ENCODE measurements at places on chromosomes 2 and 18. TPM values are rescaled to one million over a fixed set of nuclear protein-coding genes. Genes with fewer than 3 reads are reported as not detected.

GRCh38 chr2:55916473-55917049, 7.0 kb downstream of the EFEMP1 start:
- peaks cover 8% of the 10 kb centered on the region for H3K4me1 ChIP-seq
- DNase-seq = peak; percentile 93
- H3K36me3 ChIP-seq = peaks cover 30% of the 10 kb centered on the region
- peak overlapping the region; percentile 89 for H3K27ac ChIP-seq

Gene RAB17
- not detected for total RNA-seq

DNA sequence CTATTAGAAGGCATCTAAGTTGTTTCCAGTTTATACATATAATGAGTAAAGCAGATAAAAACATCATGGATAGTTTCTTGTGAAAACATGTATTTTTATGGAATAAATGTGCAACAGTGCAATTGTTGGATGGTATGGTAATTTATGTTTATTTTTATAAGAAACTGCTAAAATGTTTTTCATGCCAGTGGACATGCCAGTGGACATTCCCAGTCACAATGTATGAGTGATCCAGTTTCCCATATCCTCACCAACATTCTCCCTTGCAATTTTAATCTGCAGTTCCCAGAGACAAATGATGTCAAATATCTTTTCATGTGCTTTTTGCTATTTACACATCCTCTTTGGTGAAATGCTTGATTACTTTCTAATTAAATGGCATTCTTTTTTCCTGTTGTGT, 818.6 kb downstream of the SUCLG1 start:
- DNase-seq = no peak
- no peak overlapping the region for H3K27ac ChIP-seq
- H3K27me3 ChIP-seq = no peaks in the 10 kb centered on the region
- H3K36me3 ChIP-seq = no peaks in the 10 kb centered on the region
- no peaks in the 10 kb centered on the region for H3K4me1 ChIP-seq

DNA sequence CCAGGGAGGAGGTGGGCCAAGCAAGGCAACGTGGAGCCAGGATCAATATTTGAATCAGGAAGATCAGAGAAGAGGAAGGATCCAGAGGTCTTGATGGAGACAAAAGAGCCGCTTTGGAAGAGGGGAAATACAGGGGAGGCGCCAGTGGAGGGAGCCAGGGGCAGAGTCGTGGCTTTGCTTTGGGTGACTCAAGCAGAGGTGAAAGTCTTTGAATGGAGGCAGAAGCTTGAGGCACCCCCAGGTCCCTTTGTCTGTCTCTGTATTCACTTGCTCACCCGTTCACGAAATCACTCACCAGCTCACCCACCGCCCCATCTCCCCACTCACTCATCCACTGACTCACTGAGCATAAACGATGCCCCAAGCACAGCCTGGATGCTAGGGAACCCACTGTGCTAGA, 134.1 kb downstream of the ACOXL start:
- no peaks in the 10 kb centered on the region for H3K4me1 ChIP-seq
- H3K36me3 ChIP-seq = no peaks in the 10 kb centered on the region
- H3K27ac ChIP-seq = no peak overlapping the region
- DNase-seq = no peak
- H3K4me3 ChIP-seq = no peak overlapping the region
- peaks cover 15% of the 10 kb centered on the region for H3K27me3 ChIP-seq

GRCh38 chr18:50113726-50114125, 81.2 kb downstream of the MYO5B start:
- no peaks in the 10 kb centered on the region for H3K27me3 ChIP-seq
- DNase-seq = no peak
- no peaks in the 10 kb centered on the region for H3K36me3 ChIP-seq
- H3K4me1 ChIP-seq = no peaks in the 10 kb centered on the region
- H3K27ac ChIP-seq = no peak overlapping the region
- H3K4me3 ChIP-seq = no peak overlapping the region

Gene CSRNP3
- total RNA-seq = 0.72 TPM

DNA sequence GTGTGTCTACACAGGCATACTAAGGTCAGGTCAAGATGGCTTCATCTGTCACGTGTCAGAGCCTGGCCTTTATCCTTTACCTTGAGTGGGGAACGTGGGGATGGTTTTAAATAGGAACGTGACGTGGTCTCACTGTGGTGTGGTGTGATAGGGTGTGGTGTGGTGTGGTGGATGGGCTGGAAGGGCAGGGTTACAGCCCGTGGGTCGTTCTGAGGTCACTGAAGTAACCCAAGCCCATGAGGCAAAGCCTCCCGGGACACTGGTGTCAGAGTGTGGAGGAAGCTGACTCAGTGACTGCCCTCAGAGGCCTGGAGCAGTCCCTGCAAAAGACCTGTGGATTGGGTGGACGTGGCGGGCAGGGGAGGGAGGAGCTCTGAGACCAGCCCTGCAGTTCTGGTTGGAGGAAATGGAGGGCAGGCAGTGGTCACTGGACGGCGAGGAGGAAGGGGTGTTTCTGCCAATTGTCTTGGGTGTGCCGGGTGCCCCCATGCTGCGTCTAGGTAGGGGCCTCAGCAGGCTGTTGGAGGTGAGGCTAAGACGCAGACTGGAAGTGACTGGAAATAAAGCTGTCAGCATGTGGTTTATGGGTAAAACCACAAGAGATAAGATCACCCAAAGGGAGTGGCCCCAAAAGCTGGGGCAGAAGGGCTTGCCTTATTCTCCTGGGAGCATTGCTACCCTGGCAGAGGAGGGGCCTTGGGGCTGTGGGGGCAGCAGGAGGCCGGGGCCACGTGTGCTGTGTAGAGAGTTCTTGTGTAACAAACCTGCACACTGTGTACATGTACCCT, 84.8 kb downstream of the SH3RF3 start:
- H3K36me3 ChIP-seq = no peaks in the 10 kb centered on the region
- no peak overlapping the region for H3K27ac ChIP-seq
- peaks cover 42% of the 10 kb centered on the region for H3K4me1 ChIP-seq
- H3K4me3 ChIP-seq = no peak overlapping the region
- no peaks in the 10 kb centered on the region for H3K27me3 ChIP-seq

- H3K36me3 ChIP-seq = 0 out of 2 replicates have a peak, but pooled peaks cover 3% of the 10 kb centered on the region
- H3K4me3 ChIP-seq = no peak overlapping the region
- H3K4me1 ChIP-seq = no peaks in the 10 kb centered on the region
- no peak overlapping the region for H3K27ac ChIP-seq
- no peak for DNase-seq
Measured at GRCh38 chr2:190515687-190516086, 18.8 kb downstream of the NEMP2 start.

Gene GPR35
- 0.28 TPM for total RNA-seq

Gene RNF152
- 18.9 TPM for total RNA-seq

Gene CYS1
- under 0.01 TPM for total RNA-seq

DNA sequence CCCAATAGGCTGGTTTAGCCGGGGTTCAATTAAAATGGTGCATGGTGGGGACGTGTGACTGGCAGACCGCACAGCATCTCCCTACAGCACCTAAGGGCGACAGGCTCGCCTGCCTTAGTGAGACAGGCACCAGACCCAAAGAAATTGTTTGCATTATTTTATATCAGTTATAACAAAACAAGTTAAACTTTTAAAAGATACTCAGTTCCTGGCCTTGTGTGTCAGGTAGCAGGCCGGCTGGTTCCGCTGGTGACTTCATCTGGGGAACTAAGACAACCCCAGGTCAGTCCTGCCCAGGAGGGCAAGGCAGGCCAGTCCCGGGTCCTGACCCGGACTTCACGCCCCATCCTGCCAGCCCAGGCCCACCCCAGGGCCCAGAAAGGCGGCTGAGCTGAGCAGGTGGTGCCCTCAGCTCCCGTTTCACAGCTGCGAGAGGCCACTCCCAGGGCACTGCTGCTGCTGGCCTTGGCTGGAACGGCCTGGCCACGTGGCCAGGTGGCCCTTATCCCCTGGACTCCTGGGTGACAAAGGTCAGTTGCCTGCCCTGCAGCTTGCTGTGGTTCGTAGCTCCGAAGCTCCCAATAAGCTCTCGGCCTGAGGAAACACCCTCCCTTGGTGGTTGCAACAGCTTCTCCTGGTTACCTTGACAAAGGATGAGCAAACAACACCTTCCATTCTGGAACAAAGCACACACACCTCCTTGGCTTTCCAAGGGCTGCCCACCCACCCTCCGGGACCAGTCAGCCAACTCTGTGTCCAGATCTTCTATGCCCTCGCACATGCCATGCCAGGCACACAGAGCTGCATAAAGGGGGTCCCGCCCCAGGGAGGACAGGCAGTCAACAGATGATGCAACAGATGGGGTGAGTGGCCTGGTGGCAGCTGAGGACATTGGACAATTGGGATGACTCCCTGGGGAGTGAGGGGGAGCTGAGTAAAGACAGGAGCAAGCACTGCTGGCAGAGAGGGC, 11.3 kb upstream of the AGXT start:
- no peaks in the 10 kb centered on the region for H3K4me1 ChIP-seq
- no peak overlapping the region for H3K27ac ChIP-seq
- H3K27me3 ChIP-seq = peaks cover 32% of the 10 kb centered on the region
- H3K4me3 ChIP-seq = no peak overlapping the region

GRCh38 chr2:148658807-148659722, 14.5 kb downstream of the EPC2 start:
- H3K4me1 ChIP-seq = peaks cover 8% of the 10 kb centered on the region
- H3K27me3 ChIP-seq = no peaks in the 10 kb centered on the region
- H3K36me3 ChIP-seq = no peaks in the 10 kb centered on the region

GRCh38 chr2:234592541-234592940, 95.7 kb upstream of the ARL4C start:
- H3K36me3 ChIP-seq = no peaks in the 10 kb centered on the region
- H3K27me3 ChIP-seq = no peaks in the 10 kb centered on the region
- no peak overlapping the region for H3K27ac ChIP-seq
- no peak overlapping the region for H3K4me3 ChIP-seq
- no peak for DNase-seq

- peaks cover 3% of the 10 kb centered on the region for H3K4me1 ChIP-seq
- H3K27me3 ChIP-seq = peaks cover 14% of the 10 kb centered on the region
- H3K4me3 ChIP-seq = peak overlapping the region; percentile 50
Measured at GRCh38 chr2:20013126-20013849, 820 bp upstream of the MATN3 start.

DNA sequence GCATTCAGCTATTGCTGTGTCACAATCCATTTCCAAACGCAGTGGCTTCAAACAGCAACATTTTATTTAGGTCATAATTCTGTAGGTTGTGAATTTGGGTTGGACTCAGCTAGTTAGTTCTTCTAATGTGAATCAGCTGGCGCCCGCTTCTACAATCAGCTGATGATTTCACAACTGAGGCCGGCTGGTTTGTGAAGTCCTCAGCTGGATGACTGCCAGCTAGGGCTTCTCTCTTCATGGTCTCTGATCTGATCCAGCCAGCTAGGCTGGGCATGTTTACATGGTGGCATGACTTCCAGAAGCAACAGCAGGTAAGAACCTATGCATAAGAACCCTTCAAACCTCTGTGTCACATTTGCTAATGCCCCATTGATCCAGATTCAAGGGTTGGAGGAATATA, 172.0 kb downstream of the SLC4A10 start:
- H3K27ac ChIP-seq = no peak overlapping the region
- no peaks in the 10 kb centered on the region for H3K36me3 ChIP-seq

GRCh38 chr2:156437272-156437930, 1.2 kb downstream of the GPD2 start:
- H3K4me1 ChIP-seq = peaks cover 16% of the 10 kb centered on the region
- peak overlapping the region; percentile 7 for H3K4me3 ChIP-seq
- H3K27ac ChIP-seq = peak overlapping the region; percentile 63
- no peaks in the 10 kb centered on the region for H3K36me3 ChIP-seq
- H3K27me3 ChIP-seq = no peaks in the 10 kb centered on the region

- H3K4me3 ChIP-seq = no peak overlapping the region
- no peaks in the 10 kb centered on the region for H3K36me3 ChIP-seq
- DNase-seq = peak; percentile 81
Measured at GRCh38 chr2:189267925-189268579, 88.5 kb upstream of the COL5A2 start.

- H3K4me1 ChIP-seq = peaks cover 25% of the 10 kb centered on the region
- no peak overlapping the region for H3K27ac ChIP-seq
- H3K27me3 ChIP-seq = no peaks in the 10 kb centered on the region
- DNase-seq = peak; percentile 45
- H3K36me3 ChIP-seq = no peaks in the 10 kb centered on the region
Measured at GRCh38 chr2:231634951-231635875, 42.5 kb downstream of the TEX44 start.
